ENCODE measurements at places on chromosomes 6 and 20.

- no peak for DNase-seq
Measured at GRCh38 chr6:23505026-23505425, 621.0 kb upstream of the NRSN1 start.

DNA sequence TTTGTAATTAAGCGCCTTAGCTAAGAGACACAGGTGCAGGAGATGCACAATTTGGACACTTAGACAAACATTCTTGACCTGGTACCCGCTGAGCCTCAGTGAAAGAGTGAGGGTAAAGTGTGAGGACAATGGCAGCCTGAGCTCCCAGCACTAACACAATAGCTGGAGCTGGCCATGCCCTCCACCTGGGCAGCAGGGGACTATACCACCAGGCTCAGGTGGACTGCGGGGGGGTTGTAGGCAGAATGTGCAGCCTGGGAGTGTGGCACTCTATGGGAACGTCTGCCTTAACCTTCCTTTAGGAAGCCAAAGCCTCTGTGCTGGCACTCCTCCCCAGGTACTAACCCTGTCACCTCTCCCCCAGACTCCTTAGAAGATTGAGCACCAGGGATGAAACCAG, 23.6 kb downstream of the PRKN start:
- DNase-seq = no peak

DNA sequence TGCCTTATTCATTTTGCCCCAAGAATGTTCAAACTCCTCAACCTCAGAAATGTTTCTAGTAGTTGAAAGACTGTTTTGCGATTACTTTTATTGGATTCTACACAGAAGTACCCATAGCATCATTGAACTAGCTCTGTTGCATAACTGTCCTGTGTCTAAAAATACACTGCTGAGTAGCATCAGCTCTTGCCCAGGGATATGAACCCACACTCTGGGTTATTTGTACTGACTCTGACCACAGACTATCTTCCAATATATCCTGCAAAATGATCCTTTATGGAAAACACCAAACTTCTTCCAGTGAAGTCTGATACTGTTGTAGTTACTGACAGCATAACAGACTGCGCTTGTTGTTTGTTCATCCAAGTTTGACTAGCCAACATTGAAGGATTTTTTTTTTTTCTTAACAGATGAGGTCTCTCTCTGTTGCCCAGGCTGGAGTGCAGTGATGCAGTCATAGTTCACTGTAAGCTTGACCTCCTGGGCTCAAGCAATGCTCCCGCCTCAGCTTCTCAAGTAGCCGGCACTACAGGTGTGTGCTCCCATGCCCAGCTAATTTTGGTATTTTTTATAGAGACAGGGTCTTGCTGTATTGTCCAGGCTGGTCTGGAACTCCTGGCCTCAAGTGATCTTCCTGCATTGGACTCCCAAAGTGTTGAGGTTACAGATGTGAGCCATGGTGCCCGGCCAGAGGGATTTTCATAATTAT, 49.9 kb downstream of the TULP4 start:
- no peak for DNase-seq

GRCh38 chr20:4411744-4412143, 310.0 kb upstream of the PRND start:
- DNase-seq = no peak

DNA sequence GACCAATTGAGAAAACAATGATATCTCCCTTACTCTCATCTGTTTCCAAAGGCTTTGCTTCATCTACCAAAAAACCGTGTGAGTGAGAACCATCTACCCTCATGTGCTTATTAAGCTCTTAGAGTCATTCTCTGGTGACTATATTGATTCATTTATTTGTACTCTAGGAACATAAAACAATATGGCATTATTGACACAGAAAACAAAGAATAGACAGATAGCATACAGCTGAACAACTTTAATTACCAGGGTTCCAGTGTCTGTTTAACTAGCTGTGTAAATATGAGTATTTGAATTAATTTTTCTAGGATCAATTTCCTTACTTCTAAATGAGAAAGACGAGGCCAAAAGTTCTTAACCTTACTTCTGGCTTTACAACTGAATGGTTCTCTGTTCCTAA, 31.3 kb upstream of the HEY2 start:
- no peak for DNase-seq

DNA sequence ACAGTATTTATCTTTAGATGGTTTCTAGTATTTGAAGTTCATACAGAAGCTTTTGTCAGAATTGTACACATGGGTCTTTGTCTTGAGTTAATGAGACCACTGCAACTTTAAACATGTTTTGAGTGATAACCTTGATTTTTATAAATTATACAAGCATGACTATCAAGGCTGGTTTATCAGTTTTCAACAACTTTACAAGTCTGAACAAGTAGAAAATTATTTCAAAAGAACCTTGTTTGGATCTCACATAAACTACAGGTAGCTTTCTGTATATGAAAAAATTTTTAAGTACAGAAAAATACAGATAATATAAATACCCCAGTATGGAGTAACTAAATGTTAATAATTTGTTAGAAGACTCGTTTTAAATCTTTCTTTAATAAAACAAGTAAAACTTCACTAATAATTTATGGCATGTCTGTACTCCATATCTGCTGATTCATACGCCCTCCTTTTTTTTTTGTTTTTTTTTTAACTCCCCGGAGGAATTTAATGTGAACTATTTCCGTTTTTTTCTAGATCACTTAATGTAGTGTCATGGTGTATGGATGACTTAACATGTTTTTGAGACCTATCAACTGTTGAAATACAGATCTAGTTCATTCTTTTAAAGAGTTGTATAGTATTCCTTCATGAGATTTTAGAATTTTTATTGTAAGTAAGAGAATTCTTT, 18.3 kb downstream of the VAPB start:
- DNase-seq = no peak

- DNase-seq = no peak
Measured at GRCh38 chr20:17933121-17933520, 35.5 kb downstream of the SNX5 start.

DNA sequence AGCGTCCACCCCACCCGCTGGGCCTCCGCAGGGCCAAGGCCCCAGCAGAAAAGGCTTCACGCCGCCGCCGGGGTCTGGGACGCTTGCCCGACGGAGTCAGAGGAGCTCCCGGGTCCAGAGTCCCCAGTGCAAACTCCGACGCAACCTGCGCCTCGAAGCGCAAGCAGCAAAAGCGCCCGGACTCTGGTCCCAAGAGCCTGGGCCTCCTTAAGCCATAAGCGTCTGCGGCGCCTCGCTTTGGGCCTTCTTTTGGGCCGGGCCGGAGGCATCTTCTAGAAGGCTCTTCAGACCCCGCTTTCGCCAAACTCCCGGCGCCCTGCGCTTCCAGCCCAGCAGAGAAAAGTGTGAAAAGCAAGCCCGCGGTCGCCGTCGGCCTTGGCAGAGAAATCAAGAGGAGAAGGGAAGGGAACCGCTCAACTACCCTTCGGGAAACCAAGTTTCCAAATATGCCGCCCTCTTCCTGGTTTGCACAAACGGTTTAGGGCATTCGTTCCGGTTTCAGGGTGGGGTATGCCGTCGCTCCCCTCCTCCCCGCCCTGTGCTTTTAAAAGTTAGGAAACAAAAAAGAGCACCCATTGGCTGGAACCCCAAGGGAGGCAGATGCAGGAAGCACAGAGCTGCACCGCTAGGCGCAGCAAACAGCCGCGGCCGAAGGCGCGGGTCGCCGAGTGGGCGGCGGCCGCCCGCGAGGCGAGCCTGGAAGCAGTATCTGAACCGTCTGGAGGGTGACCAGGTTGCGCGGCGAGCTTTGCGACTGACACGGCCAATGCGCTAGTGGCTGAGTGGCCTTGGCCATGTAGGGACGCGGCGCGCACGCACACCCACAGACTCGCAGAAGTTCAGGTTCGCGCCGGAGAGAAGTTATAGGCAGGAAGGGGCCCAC, 1.2 kb downstream of the TBX18 start:
- no peak for DNase-seq

GRCh38 chr6:38159596-38159995, 340.1 kb downstream of the ZFAND3 start:
- DNase-seq = no peak

- no peak for DNase-seq
Measured at GRCh38 chr6:133432021-133432989, 191.1 kb downstream of the EYA4 start.

DNA sequence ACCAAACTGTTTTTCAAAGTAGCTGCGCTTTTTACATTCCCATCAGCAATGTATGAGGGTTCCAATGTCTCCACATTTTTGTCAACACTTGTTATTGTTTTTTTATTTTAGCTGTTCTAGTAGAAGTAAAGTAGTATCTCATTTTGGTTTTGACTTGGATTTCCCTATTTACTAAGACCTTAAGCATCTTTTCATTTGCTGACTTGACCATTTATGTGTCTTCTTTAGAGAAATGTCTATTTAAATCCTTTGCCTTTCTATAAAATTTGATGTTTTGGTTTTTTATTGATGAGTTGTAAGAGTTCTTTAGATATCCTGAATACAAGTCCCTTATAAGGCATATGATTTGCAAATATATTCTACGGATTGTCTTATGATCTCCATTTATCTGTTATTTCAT, 110.6 kb downstream of the CD164 start:
- DNase-seq = no peak

- no peak for DNase-seq
Measured at GRCh38 chr6:158487495-158487894, 72.4 kb upstream of the TMEM181 start.

DNA sequence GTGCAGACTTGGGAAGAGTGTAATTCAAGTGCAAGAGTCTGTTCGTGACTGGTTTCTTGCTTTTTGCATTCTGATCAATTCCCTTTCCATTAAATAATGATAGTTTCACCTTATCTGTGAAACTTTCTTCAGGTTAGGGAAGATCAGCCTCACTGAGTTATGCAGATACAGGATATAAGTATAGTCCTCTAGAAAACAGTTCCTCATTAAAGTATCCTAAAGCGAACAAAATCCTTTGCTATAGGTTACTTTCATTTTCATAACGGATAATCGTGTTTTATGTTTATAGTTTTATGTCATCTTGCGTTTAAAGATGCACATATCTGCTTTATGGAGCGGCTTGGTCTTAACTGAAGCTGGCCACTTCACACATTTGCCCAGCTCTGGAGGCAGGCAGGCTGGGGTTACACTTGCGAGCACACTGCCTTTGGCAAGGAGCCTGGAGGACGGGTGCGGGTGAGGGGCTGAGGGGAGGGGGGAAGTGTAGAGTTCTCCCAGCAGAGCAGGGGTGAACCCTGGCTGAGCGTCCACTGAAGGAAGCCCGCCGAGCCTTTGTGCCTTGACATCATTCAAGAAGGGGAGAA, 123.5 kb upstream of the IFNGR1 start:
- peak; percentile 13 for DNase-seq

GRCh38 chr6:22906091-22906549, 336.8 kb downstream of the HDGFL1 start:
- no peak for DNase-seq

GRCh38 chr20:2840967-2841531, 504 bp downstream of the VPS16 start:
- peak; percentile 34 for DNase-seq

- no peak for DNase-seq
Measured at GRCh38 chr6:75114806-75115205, 91.0 kb downstream of the COL12A1 start.

DNA sequence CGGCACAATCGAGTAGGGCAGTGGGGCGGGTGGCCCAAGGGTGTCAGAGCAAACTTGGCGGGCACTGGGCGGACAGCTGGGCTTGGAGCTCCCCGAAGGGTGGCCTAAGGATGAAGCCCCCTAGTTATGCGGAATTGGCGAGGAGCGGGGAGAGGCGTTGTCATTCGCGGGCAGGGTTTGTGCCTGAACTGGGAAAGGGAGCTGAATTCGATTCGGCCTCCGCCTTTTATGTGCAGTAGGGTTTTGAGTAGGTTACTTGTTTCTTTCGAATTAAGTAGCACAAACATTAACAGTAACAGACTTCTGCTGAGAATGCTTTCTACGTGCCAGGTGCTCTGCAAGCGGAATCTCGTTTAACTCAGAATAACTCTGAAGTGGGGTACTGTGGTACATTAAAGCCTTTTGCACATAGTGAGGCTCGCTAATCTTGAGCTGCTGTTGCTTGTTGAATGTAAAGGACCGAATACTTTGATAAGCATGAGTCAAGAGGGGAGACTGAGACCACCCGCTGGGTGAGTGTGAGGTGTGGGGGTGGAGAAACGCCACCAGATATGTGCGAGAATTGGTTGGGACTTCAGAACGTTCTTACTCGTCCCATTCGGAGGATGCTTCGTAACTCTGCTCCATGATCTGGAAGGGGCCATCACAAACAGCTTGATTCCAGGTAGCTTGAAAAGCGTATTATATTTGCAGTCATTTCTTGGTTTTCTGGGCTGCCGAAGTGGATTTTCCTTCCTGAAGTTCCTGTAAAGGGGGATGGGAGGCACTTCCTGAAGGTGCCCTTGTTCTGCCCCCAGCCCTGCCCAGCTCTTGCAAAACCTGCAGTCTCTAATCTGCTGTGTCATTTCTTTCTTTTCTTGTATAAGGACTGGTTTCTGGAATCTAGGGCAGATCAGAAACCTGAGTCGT, 833 bp downstream of the RAB5IF start:
- no peak for DNase-seq

DNA sequence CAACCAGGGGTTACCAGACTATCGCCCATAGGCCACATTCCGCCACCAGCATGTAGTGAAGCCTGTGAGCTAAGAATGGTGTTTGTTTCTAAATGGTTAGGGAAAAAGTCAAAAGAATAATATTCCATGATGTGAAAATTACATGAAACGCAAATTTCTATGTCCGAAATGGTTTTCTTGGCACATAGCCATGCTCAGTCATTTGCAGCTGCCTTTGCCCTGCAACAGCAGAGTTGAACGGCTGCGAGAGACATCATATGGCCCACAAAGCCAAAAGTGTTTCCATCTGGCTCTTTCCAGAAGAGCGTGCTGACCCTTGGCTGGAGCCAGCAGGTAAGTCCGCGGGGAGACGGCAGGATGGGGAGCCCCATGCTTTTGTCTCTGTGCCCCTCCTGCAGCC, 60.7 kb downstream of the FAM120B start:
- DNase-seq = no peak

GRCh38 chr20:51379601-51380341, 162.7 kb downstream of the NFATC2 start:
- DNase-seq = no peak

GRCh38 chr6:64538722-64539121, 903.1 kb downstream of the PHF3 start:
- no peak for DNase-seq

DNA sequence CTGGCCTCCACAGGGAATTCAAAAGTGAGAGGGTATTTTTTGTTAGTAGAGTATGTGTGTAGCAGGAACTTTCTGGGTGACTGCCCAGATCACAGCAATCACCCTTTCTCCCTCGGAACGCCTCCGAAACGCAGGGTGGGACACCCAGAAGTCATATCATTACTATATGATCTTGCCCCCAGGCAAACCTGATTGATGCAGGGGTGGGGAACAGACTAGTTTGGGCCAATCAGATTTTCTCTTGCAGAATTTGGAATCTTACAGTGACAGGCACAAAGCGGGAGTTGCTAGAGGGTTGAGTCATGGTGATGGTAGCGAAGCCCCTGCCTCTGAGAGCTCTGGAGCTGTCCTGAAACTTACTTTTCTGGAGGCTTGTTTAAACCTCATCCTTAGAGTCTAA, 16.5 kb upstream of the RPN2 start:
- no peak for DNase-seq

DNA sequence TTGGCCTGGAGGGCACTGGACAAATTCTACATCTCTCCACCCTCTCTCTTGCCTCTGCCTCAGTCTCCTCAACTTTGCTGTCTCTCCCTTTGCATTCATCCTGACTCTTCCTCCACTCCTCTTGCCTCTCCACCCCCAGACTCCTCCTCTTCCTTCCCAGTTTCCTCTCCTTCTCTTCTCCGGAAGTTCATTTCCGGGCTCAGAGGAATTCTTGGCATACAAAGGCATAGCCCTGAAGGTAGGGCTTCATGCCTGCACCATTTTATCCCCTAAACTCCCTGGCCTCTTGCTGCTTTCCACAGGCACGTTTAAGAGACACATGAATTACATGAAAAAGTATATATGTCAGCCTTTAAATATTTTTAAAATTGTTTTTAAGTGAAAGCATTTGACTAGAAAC, 10.6 kb downstream of the BFSP1 start:
- no peak for DNase-seq

All from CD4-positive, alpha-beta T cell treated with Interleukin-10 for 1 hour (primary cell).